ENCODE measurements at places on chromosomes 1 and 21. TPM values are rescaled to one million over a fixed set of nuclear protein-coding genes. Genes with fewer than 3 reads are reported as not detected.

TMIGD3 gene
- total RNA-seq = not detected

TMPRSS2 gene
- not detected for total RNA-seq

SLC22A15 gene
- total RNA-seq = 0.16 TPM

KRTAP21-2 gene
- total RNA-seq = not detected

CD2 gene
- total RNA-seq = 437 TPM

CRP gene
- not detected for total RNA-seq

RNF186 gene
- total RNA-seq = not detected

AMY1C gene
- total RNA-seq = not detected

GUCA2B gene
- not detected for total RNA-seq

MX2 gene
- 79.4 TPM for total RNA-seq

SYCP1 gene
- total RNA-seq = not detected

All from activated naive CD4-positive, alpha-beta T cell treated with anti-CD3 and anti-CD28 coated beads, Interleukin-2, amount 50 U/mL, for 72 hours (primary cell).